ENCODE measurements at places on chromosomes 6 and 20. TPM values are rescaled to one million over a fixed set of nuclear protein-coding genes. Genes with fewer than 3 reads are reported as not detected.

DNA sequence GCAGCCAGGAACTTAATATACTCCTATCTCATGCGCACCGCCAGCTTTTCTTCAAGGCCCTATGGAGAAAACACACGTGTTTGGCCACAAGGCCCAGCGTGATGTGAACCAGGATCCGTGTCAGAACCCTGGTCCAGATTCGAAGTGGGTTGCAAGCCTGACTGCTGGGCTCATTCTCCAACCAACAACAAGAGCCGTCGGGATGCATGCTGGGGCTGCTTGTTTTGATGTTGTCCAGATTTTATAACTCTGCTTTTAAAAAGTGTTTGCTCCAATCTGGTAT is 463 bp upstream of the SLC22A2 start:
- DNase-seq = no peak

- no peak for DNase-seq
Observed at GRCh38 chr6:113103634-113104361, 753.3 kb upstream of the MARCKS start.

DNA sequence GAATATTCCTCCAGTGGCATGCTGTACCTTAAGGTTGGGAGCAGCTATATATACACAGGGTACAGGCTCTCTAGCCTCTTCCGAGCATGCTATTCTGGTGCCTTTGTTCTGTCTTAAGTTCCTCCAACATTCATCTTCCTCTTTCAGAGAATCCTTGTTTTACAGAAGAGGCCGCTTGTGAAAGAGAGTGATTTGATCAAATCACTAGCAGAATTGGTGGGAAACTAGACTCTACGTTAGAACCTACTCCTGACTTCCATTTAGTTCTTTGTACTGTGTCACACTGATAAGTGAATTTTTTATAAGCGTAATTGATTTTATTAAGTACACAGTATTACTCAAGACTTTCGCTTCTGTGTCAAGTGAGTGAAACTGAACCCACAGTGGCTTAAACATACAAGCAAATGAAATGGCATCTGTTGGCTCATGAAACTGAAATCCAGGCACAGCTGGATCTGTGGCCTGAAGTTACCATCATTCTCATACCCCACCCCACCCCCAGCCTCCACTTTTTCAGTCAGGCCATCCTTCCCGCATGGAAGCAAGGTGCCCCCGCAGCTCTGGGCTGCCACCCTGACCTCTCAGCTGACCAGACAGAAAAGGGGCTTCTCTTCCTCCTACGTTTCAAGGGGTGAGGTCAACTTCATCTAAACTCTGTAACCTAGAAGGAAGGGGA is 102.3 kb downstream of the RPP40 start:
- DNase-seq = no peak

- DNase-seq = no peak
Observed at GRCh38 chr20:16483024-16483423, 90.2 kb downstream of the KIF16B start.

GRCh38 chr6:56555438-56555872 is 87.2 kb downstream of the DST start:
- DNase-seq = no peak

GRCh38 chr20:63572788-63573646 is 1.0 kb downstream of the HELZ2 start:
- DNase-seq = no peak

- peak; percentile 93 for DNase-seq
Observed at GRCh38 chr6:24721461-24722215, 2.7 kb upstream of the C6orf62 start.

GRCh38 chr6:156189714-156190113 is 587.5 kb upstream of the ARID1B start:
- DNase-seq = no peak

- no peak for DNase-seq
Observed at GRCh38 chr6:162497389-162497788, 230.2 kb downstream of the PRKN start.

DNA sequence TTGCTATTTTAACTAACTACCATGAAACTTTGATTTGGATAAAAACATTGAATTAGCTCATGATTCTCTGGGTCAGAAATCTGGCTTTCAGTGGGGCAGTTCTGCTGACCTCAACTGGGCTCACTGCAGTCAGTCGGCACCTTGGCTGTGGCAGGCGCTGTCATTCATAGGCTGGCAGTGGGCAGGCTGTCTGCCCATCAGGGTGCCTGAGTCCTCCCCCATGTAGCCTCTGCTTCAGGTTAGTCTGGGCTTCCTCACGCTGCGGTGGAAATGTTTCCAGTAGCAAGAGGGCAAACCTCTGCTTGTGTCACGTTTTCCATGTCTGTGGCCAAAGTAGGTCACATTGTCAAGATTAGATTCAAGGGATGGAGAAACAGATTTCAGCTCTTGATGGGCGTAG is 251.0 kb upstream of the TCF21 start:
- DNase-seq = peak; percentile 66

- DNase-seq = no peak
Observed at GRCh38 chr6:122869437-122870024, 80.5 kb downstream of the SMPDL3A start.

DNA sequence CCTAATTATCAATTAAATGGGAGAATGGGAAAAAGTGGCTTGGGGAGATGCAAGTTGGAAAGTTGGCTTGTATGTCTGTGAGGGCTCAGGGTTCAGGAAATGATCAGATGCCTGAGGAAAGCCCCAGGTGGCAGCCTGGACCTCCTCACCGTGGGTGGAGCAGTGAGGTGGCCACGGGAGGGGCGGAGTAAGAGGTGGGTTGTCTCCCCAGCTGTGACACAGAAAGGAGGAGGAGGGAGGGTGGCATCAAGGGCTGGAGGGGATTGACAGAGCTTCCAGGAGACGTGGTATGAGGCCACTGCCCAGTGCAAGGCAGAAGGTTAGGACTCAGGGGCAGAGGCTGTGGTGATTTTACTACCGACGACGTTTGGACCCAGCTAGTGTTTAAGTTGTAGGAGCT is 672.2 kb downstream of the PRKN start:
- DNase-seq = no peak

DNA sequence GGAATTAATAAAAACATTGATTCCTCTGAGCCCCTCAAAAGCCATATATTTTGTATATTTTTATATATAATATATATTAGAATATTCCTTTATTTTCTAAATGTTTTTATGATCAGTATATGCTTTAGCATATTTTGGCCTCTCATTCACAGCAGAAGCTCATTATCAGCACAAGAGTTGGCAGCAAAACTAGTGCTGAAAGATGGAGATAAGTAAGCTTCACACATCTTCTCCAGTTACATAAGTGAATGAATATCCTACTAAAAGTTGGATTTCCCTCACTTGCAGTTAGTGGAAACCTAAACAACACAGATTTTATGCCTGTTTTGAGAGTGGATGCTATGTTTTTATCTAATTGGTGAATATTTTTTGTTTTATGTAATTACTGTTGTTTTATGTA is 1303.8 kb upstream of the ADGRB3 start:
- DNase-seq = no peak

- DNase-seq = no peak
Observed at GRCh38 chr6:39086294-39086693, 28.7 kb downstream of the SAYSD1 start.

DNA sequence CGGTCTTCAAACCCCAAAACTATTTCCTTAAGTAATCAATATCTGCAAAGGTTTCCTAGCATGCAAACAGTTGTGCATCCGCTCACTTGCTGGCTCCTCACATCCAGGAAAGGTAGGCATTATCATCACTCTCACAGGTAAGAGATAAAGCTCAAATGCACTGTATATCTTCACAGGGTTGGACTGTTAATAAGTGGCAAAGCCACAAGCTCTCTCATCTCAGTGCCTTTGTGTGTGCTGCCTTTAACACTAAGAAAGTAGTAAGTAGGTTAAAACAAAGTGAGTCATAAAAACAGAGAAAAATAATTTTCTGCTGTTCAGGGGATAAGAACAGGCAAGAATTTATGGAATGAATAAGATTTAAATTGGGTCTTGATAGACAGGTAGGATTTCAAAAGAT is 21.3 kb downstream of the MAN1A1 start:
- no peak for DNase-seq

ELOVL4 gene
- 6.4 TPM for total RNA-seq

FAXC gene
- total RNA-seq = not detected

ALDH5A1 gene
- total RNA-seq = 0.21 TPM

ZNF311 gene
- not detected for total RNA-seq

MAS1 gene
- not detected for total RNA-seq

ADGRF1 gene
- total RNA-seq = not detected

TRIM40 gene
- total RNA-seq = not detected

NR2E1 gene
- total RNA-seq = not detected

HLA-DQB1 gene
- 3.5 TPM for total RNA-seq
